Fibroblast of the aortic adventitia (primary cell): ENCODE measurements at places on chromosomes 12 and 14. TPM values are rescaled to one million over a fixed set of nuclear protein-coding genes. Genes with fewer than 3 reads are reported as not detected.
A peak's percentile ranks its signal among the peaks of the same experiment; 100 is the strongest.

- peak; percentile 42 for DNase-seq
These were observed 13.0 kb upstream of the SNAPC1 start for GRCh38 chr14:61749264-61749663.

DNA sequence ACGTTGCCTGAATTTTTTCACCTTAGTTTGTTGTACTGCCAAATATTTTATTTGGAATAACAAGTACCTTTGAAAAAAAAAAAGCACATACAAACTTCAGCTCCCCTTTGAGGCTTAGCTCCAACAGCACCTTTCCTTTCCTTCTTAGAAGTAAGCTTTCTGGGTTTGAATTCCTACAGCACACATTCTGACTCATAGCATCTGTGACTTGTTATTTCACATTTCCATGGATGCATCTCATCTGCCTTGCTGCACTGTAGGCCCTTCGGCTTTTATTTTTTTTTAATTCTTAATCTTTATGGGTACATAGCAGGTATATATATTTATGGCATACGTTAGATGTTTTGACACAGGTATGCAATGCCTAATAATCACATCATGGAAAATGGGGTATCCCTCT, 7.2 kb downstream of the LGALS3 start:
- peak; percentile 59 for DNase-seq

DNA sequence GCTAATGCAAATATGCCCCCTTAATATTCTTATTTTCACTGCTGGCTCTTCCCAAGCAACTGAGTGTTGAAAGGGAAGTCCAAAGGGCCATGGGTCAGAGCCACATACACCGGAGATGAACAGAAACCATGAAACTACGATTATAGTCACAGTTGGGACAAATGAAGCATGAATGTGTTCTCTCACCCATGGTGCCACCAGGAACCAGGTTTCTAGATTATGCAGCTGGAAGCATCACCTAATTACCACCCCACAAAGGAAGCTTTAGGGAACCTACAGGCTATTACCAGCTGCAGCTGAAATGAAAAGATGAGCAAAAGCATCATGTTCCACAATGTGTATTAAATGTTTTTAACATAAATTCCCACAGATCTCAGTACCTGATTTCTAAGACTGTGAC, 15.4 kb downstream of the TMTC1 start:
- no peak for DNase-seq

DNA sequence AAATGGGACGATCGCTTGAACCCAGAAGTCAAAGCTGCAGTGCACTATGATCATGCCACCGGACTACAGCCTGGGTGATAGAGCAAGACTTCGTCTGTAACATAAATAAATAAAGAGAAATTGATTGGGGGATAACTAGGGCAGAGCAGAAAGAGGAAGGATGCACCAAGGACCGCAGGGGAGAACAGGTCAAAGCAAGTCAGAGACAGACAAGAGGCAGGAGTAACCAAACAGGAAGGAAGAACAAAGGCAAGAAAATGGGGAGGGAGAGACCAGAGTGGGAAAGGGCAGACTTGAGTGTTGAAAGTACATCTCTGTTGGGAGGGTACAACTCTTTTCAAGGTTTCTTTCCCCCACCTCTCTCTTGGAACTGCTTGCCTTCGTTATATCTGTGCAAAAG, 50.8 kb upstream of the ELK3 start:
- no peak for DNase-seq

GRCh38 chr14:76880449-76880848, 54.2 kb downstream of the LRRC74A start:
- DNase-seq, result no peak

DNA sequence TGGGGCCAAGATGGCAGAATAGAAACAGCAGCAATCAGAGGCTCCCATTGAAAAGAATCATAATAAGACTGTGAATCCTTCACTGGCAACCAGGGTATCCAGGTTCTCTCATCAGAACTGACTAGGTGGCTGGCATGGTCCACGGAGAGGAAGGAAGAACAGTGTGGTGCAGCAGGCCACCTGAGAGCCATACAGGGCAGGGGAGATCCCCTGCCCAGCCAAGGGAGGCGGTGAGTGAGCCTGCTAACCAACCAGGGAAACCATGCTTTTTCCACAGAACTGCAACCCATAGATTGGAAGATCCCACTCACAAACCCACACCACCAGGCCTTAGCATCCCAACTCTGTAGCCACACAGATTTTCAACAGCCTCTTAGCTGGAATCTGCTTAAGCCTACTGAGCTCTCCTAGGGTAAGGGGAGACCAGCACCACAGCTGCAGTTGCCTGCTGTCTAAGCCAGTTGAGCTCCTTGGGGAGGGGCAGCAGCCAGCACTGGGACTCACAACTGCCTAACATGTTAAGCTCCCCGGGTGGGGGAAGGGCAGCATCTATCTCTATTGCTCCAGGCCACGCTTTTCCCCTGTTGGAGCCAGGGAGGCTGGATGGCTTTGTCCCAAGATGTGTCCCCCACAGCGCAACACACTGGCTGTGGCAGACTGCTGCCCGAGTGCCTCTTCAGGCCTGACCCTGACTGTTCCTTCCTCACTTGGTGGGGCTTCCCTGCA, 342.6 kb upstream of the CCDC196 start:
- DNase-seq, result no peak

DNA sequence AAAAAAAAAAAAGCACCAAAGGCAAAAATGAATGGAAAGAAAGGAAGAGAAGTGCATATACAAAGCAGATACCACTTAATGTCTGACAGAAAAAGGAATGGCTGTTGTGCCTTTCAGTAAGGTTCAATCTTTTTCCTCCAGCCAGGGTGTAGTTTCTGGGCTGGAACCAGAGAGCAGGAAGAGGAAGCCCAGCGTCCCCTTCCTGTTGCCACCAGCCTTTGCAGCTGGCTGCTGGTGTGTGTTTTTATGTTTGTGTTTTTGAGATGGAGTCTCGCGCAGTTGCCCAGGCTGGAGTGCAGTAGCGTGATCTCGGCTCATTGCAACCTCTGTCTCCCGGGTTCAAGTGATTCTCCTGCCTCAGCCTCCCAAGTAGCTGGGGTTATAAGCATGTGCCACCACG, 64.6 kb upstream of the LTA4H start:
- no peak for DNase-seq

TUBA1A gene
- total RNA-seq, result 320 and 961 TPM in 2 replicates

CLBA1 gene
- total RNA-seq, result 2.8 and 8.0 TPM in 2 replicates

KRT75 gene
- not detected in 2 replicates for total RNA-seq

PSMB5 gene
- total RNA-seq, result 164 and 176 TPM in 2 replicates

LRTM2 gene
- not detected in 2 replicates for total RNA-seq
